ENCODE measurements at places on chromosomes 6 and 20. TPM values are rescaled to one million over a fixed set of nuclear protein-coding genes. Genes with fewer than 3 reads are reported as not detected.

Gene C6orf89
- 37.4 TPM for total RNA-seq

Gene FNDC1
- total RNA-seq = 0.04 TPM

Gene DDX43
- 0.71 TPM for total RNA-seq

DNA sequence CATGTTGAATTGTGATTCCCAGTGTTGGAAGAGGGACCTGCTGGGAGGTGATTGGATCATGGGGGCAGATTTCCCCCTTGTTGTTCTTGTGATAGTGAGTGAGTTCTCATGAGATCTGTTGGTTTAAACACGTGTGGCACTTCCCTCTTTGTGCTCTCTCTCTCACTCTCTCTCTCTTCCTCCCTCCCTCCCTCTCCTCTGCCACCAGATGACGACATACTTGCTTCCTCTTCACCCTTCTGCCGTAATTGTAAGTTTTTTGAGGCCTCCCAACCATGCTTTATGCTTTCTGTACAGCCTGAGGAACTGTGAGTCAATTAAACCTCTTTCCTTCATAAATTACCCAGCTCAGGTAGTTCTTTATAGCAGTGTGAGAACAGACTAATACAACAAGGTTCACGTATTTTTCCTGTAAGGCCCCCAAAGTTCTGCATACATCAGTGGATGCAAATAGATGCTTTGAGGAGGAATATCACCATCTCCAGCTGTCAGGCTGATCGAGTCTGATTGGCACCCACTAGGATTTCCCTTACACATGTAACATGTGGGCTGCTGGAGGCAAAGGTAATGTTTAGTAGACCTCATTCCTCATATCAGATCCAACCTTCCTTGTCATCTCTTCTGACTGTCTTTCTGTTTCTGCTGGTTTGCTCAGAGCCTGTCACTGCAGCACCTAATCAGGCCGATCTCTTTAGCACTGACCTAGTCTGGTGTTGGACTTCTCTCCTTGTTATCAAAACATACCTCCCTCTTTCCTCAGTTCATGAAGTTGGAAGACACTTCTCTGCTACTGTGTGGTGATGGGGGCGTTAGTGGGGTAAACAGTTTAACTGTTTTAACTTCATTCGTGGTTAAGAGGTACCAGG is 54.3 kb upstream of the BACH2 start:
- no peak overlapping the region for H3K27ac ChIP-seq
- no peaks in the 10 kb centered on the region for H3K36me3 ChIP-seq
- no peaks in the 10 kb centered on the region for H3K27me3 ChIP-seq
- DNase-seq = peak; percentile 65
- peaks cover 17% of the 10 kb centered on the region for H3K4me1 ChIP-seq
- H3K4me3 ChIP-seq = no peak overlapping the region

DNA sequence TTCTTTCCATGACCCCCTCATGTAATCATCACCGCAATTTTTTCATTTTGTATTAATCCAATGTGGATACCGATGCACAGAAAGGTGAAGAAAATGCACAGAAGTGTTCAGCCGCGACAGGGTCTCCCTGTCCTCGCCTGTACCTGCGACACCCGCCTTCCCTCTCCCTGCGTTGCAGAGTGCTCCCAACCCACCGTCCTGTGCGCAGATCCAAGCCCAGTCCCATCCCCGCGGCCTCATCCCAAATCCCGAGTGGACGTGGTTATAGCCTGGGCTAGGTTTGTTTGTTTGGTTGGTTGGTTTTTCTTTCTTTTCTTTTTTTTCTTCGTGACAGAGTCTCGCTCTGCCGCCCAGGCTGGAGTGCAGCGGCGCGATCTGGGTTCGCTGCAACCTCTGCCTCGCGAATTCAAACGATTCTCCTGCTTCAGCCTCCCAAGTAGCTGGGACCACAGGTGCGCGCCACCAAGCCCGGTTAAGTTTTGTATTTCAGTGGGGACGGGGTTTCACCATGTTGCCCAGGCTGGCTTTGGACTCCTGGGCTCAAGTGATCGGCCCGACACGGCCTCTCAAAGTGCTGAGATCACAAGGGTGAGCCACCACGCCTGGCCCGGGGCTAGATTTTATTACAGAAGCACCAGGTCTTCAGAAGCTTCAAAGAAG is 536 bp upstream of the RAET1G start:
- no peak overlapping the region for H3K27ac ChIP-seq
- no peaks in the 10 kb centered on the region for H3K36me3 ChIP-seq
- no peak for DNase-seq
- peaks cover 20% of the 10 kb centered on the region for H3K4me1 ChIP-seq
- H3K4me3 ChIP-seq = peak overlapping the region; percentile 81

DNA sequence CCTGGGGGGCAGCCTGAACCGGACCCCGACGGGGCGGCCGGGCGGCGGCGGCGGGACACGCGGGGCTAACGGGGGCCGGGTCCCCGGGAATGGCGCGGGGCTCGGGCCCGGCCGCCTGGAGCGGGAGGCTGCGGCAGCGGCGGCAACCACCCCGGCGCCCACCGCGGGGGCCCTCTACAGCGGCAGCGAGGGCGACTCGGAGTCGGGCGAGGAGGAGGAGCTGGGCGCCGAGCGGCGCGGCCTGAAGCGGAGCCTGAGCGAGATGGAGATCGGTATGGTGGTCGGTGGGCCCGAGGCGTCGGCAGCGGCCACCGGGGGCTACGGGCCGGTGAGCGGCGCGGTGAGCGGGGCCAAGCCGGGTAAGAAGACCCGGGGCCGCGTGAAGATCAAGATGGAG is 636 bp downstream of the SRF start:
- peaks cover 39% of the 10 kb centered on the region for H3K4me1 ChIP-seq
- H3K27ac ChIP-seq = peak overlapping the region; percentile 88
- no peaks in the 10 kb centered on the region for H3K27me3 ChIP-seq
- DNase-seq = peak; percentile 30
- H3K4me3 ChIP-seq = peak overlapping the region; percentile 92

DNA sequence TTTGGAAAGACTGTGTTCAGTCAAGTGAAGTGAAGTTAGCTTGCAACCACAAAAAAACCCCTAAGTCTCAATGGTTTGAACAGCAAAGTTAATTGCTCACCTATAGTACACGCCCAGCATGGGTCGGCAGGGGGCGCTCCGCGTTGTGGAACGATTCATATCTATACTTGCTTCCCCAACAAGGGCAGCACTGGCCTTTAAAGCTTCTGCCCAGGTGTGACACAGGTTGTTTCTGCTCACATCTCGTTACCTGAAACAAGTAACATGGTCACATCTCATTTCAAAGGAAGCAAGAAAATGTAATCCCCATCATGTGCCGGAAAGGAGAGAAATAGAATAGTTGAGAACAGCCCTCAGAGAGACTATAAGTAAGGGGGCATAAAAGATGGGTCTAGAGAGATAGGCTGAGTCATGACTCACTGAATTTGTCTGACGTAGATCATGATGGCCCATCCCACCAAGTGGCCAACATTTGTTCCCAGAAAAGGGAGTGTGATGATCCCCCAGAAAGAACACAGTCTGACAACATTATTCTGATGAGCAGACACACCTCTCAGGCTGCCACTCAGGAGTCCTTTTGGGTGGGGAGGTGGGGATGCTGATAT is 29.0 kb downstream of the HNF4A start:
- no peak overlapping the region for H3K4me3 ChIP-seq
- H3K36me3 ChIP-seq = no peaks in the 10 kb centered on the region
- peaks cover 6% of the 10 kb centered on the region for H3K27me3 ChIP-seq
- no peak overlapping the region for H3K27ac ChIP-seq
- DNase-seq = peak; percentile 77
- H3K4me1 ChIP-seq = peaks cover 7% of the 10 kb centered on the region

DNA sequence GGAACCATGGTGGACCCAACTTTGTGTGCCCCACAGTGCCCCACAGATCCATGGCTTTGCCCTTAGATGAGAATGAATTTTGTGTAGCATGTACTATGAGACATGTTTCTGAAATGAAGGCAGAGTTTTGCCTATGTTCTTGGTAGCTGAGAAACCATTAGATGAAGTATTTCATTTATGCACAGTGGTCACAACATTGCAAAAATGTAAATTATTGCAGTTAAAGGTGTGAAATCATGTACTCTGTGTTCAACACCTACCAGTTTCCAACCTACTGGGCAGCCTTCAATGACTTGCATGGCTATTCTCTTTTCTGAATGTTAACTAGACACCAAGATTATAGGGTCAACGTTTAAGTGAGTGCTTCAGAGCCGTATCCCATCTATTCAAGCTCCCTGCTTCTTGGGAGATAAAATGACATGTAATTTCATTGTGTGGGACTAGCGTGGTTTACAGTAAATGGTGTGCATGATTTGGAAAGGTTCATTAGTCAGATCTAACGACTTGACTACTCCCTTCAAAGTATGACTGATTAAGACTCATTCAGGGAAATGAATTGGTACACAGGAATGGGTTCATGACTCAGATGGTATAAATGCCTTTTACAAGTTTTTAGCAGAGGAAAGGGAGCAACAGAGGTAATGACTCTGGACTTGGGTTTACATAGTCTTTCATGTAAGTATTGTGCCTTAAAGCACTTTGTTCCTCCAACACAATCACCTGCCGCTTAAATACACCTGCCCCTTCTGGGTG is 106.1 kb upstream of the AKIRIN2 start:
- no peaks in the 10 kb centered on the region for H3K36me3 ChIP-seq
- DNase-seq = no peak
- H3K27ac ChIP-seq = no peak overlapping the region
- H3K4me1 ChIP-seq = no peaks in the 10 kb centered on the region
- no peaks in the 10 kb centered on the region for H3K27me3 ChIP-seq

DNA sequence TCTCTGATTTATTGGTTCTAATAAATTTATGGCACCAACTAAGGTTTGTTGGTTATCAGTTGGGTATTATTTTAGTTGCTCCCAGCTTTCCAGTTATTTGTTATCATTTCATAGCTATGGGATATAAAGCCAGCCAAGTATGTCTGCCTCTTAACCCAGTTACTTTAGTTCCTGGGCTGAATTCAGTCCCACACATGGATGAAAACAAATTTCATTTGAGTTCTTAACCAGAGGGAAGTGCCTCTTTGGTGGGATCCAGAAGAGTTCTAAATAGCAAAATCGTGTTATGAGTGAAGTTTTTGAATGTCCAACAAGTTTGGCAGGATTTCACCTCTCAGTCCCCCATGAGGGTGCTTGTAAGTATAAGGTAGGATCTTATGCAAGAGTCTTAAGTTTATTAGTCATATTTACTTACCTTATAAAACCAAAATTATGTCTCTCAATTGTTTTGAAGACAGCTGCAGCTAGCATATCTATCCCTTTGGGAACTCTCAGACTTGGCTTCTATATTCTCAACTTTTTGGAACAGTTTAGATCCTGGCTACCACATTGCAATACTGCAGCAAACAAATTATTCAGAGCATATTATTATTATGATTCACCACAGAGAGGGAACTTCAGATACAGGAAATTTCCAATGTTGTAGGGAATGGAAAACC is 683.6 kb downstream of the BCKDHB start:
- H3K27ac ChIP-seq = no peak overlapping the region
- no peaks in the 10 kb centered on the region for H3K27me3 ChIP-seq
- H3K4me1 ChIP-seq = no peaks in the 10 kb centered on the region
- no peak for DNase-seq
- no peaks in the 10 kb centered on the region for H3K36me3 ChIP-seq

DNA sequence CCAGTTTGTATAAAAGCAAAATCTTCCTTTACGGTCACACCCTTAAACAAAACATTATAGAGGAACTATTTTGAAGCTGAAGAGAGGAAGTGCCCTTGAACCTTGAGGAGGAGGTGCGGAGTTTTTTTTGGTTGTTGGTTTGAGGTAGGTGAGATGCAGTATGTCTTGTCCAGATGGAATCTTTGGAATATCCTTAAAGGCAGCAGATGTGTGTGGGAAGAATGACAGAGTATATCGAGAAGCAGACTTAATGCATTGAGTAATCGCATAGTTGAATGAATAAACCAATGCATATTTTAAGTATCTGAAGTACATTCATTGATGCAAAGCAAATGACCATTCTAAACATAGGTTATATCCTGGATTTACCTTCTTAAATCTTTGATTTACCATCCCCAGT is 49.9 kb downstream of the AIG1 start:
- no peak overlapping the region for H3K4me3 ChIP-seq
- no peaks in the 10 kb centered on the region for H3K27me3 ChIP-seq
- no peaks in the 10 kb centered on the region for H3K36me3 ChIP-seq
- H3K4me1 ChIP-seq = no peaks in the 10 kb centered on the region
- no peak for DNase-seq

- H3K27ac ChIP-seq = peak overlapping the region; percentile 91
- peak overlapping the region; percentile 58 for H3K4me3 ChIP-seq
- no peak for DNase-seq
- H3K36me3 ChIP-seq = peaks cover 8% of the 10 kb centered on the region
- H3K27me3 ChIP-seq = no peaks in the 10 kb centered on the region
- H3K4me1 ChIP-seq = peaks cover 58% of the 10 kb centered on the region
Observed at GRCh38 chr20:23363257-23363649, 1.3 kb downstream of the GZF1 start.

DNA sequence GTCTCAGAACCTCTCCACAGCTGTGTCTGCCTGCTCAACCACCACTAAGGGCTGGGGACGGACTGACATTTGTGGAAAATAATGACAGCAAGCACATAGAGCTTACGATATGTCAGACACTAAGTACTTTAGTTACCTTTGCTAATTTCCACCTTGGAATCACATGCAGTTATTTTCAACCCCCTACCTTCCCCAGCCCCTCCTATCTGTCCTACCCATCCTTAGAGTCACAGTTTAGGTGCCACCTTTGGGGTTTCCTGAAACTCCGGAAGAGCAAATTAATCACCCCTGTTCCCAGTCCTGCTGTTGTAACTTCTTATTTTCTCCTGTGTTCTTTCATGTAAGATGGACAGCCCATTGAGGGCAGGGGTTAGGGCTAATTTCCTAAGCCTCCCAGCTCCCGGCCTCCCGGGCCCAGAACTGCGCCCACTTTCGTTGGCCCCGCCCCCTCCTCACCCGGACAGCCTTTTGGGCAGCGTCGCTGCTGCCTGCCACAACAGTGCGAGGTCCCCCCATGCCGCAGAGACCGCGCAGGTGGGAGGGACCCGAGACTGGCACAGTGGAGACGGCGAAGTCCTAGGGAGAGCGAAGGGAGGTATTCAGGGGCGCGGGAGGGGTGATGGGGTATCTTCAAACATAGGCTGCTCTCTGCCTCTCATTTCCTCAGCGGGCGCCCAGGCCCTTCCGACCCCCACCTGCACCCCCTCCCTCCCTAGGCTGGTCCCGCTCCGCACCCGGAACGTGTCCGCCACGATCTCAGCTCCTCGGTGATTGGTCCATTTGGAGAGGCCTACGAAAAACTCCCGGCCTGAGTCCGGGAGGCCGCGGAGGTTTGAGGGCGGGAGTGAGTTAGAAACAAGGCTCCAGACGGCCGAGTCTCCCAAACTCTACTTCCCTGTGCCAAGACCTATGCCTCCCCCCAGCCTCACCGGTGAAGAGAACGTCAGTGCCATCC is 1.1 kb downstream of the DDAH2 start:
- peaks cover 15% of the 10 kb centered on the region for H3K36me3 ChIP-seq
- DNase-seq = no peak
- no peaks in the 10 kb centered on the region for H3K27me3 ChIP-seq
- H3K27ac ChIP-seq = peak overlapping the region; percentile 64
